ENCODE measurements at places on chromosomes 7 and 10.
A peak's percentile ranks its signal among the peaks of the same experiment; 100 is the strongest.

DNA sequence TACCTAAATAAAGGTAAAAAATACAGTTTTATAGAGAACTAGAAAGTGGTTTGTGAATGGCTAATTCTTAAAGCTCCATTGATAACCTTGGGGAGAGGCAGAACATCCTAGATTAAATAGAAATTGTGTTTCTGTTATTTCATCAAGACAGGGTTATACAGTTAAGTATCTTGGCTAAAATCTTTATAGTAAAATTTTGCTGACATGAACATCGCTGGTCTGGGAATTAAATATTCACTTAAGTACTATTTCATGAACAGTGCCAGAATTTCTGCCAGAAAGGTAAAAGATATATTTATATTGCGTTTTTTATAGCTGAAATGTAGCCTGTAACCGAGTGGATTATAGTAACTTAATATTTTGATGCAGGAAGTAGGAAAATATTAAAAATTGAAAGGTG, 53.7 kb upstream of the HBP1 start:
- no peak for DNase-seq

DNA sequence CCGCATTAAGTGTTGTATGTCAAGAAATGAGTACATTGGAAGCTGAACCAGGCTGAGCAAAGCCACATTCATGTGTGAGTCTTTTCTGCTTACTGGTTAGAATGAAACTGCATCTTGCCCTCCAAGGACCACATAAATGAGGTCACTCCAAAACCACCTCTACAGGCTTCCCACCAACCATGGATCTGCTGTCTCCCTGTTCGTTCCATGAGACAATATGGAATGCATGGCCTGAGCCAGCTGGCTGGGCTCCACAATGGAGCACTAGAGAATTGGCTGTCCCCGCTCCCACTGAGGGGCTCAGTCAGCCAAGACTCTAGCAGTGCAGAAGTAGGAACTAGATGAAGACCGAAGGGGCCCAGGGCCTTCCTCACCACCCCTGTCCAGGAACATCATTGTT, 120.8 kb downstream of the TNS3 start:
- no peak for DNase-seq

GRCh38 chr10:98560565-98560964, 113.8 kb upstream of the HPS1 start:
- no peak for DNase-seq

GRCh38 chr7:150405584-150406311, 26.6 kb downstream of the ZNF775 start:
- no peak for DNase-seq

- DNase-seq = no peak
These were observed 252.2 kb upstream of the PLXNA4 start for GRCh38 chr7:132828502-132828901.

- no peak for DNase-seq
These were observed 98.3 kb upstream of the AGK start for GRCh38 chr7:141452911-141453310.

DNA sequence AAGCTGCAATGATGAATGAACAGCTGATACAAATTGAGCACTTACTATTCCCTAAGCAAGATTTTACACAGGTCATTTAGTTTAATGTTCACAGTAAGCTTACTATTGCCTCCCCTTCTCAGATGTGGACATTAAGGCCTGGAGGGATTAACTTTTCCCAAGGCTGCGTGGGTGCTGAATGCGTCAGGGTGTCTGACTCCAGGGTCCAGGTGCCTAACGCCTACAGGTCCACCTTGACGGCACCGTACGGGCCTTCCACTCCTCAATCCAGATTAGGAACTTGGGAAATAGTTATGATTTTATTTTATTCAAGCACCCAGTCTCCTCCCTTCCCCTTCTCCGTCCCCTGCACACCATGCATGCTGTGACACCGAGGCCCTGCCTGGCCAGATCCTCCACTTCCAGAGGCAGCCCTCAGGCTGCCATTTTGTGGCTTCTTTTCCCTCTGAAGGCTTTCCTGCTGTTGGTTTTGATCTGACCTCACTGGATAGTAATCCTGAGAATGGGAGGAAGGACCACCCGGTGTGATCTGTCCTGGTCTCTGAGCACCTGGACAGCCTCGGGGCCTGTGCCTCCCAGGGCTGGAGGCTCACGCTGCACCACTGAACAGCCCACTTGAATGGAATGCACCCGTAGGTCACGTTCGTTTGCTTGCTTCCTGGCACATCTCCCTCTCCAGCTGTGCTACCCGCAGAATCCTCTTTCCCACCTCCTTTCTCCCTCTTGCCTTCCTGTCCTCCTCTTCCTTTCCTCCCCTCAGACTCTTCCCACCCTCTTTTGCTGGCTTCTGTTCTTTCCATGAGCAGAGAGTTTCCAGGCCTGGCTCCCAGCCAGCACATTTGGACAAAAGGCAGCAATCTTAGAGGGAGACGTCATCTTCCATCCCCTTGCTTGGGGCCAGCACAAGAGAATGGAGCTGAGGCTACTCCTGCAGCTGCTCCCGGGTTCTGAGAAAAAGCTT, 14.4 kb downstream of the DENND2A start:
- DNase-seq = peak; percentile 66

DNA sequence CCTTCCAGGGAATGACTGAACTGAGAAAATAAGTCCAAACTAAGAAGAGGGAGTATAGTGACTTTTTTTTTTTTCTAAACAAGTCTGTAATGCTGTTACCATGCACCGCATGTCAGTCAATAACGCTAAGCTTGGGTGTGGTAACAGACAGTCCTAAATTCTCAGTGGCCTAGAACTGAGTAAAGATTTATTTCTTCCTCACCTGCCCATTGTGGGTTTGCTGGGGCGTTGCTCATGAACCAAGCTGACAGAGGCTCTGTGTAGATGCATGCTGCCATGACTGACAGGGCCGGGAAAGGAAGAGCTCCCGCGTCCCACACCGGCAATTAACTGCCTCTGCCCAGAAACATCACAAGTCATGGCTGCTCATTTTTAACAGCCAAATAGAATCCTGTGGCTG, 25.5 kb upstream of the PRKG1 start:
- no peak for DNase-seq

DNA sequence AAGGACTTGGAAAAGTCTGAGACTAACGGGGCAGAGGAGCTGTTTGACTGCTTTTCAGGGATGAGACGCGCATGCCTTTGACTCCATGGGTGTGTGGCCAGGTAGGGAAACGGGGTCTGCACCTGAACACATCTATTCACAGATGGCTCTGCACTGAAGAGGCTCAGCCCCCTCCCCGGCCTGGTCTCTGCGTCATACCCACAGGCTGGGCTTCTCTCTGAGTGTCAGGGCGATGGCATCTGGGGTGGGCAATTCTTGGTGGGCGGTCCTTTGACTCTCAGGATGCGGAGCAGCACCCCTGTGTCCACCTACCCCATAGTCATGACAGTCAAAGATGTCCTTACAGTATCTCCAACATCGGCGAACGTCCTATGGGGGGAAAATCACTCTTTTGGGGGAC, 23.0 kb downstream of the PFKP start:
- DNase-seq = no peak

- DNase-seq = no peak
These were observed 5.5 kb upstream of the PAPSS2 start for GRCh38 chr10:87654212-87654611.

GRCh38 chr7:107384025-107384424, 85.8 kb upstream of the GPR22 start:
- no peak for DNase-seq

GRCh38 chr10:5760515-5760914, 52.7 kb downstream of the GDI2 start:
- no peak for DNase-seq

GRCh38 chr7:120919466-120919865, 31.1 kb upstream of the ING3 start:
- no peak for DNase-seq

DNA sequence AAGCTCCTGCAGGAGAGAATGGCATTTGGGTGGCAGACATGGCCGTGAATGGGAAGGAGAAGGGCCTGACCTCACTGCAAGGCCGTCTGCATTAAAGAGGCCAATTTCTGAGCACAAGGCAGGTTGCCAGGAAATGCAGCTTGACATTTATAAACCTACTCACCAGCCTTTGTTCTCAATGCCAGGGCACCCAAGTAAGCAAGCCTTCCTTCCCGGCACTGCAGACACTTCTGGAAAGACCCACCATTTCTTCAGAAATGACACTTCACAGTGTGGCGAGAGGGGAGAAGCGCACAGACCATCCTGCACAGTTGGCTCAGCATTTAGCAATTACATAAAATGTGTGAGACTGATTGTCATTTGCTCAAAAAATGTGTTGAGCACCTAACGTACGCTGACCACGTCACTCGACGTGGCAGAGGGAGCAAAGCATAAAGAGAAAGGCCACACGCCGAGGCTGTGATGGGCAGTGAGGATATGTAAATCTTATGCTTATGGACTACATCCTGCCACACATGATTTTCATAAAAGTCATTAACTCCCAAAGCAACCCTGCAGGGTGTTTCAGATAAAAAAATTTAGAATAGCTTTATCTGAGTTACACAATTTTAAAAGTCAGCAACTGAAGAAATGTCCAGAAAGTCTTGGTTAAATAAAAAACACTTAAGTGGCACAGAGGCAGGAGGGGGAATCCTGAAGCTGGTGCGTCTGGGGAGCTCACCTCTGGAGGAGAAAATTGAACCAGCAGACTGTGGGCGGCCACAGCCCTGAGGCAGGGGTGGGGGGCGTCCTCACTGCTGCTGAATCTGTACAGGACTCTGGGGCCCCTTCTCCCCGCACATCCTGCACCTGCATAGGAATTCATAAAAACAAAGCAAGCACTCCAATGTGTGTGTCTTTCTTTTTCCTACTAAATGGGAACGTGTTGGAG, 543.8 kb downstream of the PTPRN2 start:
- no peak for DNase-seq

DNA sequence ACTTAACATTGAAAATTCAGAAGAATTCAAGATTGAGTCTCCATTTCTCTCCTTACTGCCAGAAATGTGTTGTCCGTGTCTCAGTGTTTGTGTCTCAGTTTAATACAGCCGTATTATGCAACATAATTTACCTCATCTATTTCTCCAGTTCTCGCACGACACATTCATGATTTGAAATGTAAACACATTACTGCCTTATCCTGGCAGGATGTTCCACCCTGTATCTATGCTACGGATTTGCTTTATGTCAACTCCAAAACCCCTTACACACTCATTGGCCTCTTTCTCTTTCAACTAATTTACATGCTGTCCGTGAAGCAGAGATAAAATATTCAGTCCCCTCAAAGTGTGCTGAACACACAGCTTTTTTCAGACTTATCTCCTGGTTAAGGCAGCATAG, 653.7 kb upstream of the SEMA3D start:
- DNase-seq = peak; percentile 9

DNA sequence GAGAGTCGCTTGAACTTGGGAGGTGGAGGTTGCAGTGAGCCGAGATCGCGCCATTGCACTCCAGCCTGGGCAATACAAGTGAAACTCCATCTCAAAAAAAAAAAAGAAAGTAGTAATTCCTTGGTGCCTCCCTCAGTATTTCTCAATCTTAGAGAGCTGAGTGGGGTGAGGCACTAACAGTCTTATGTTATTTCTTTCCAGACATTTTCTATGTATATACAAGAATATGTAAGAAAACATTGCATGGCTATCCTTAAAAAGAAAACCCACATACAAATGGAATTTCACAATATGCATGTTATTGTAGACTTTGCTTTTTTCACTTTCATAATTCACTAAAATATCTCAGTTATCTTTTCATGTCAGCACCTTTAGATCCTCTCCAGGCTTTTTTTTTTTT, 13.6 kb upstream of the SLF2 start:
- no peak for DNase-seq

DNA sequence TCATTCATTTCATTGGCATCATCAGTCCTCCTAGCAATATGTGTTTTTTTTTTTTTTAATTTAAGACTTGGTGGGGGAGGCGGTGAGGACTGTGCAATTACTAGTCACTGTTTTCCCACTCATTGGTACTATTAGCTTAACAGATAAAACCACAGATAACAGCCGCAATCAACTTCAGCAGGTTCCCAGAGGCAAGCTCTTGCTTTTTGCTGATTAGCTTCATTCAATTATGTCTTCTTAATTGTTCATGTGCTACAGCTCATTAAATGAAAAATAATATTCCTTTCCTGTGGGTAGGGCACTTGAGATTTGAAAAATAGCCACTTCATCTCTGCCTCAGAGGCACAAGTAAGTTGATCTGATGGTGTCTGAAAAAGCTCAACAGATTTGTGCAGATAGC, 215.5 kb downstream of the PCDH15 start:
- DNase-seq = no peak

- DNase-seq = no peak
These were observed 109.4 kb downstream of the ELFN1 start for GRCh38 chr7:1779445-1779844.

GRCh38 chr7:153193144-153193595, 433.6 kb downstream of the ACTR3B start:
- DNase-seq = peak; percentile 9
